T follicular helper cell (primary cell): ENCODE measurements at places on chromosomes 4 and X.

- no peak for DNase-seq
These were observed 731 bp upstream of the GPC3 start for GRCh38 chrX:133985967-133986683.

DNA sequence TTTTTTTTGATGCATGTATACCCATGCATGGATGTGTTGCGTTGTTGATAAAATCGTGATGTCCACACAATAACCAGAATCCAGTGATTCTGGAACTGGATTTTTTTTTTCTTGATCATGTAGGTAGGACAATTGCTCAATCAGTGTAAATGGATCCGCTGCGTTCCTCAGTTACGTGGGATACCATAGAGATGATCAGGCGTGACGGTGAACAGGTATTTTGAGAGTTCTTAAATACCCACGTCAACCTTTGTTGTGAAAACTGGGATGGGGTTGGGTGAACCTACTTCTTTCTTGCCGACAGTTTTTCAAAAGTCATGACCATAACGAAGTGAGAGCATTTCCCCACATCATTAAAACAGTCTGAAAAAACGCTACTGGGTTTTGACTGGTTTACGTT lies 913 bp upstream of the SMIM10L2A start:
- no peak for DNase-seq

GRCh38 chrX:23805389-23805788 lies 22.4 kb downstream of the SAT1 start:
- DNase-seq, result no peak

DNA sequence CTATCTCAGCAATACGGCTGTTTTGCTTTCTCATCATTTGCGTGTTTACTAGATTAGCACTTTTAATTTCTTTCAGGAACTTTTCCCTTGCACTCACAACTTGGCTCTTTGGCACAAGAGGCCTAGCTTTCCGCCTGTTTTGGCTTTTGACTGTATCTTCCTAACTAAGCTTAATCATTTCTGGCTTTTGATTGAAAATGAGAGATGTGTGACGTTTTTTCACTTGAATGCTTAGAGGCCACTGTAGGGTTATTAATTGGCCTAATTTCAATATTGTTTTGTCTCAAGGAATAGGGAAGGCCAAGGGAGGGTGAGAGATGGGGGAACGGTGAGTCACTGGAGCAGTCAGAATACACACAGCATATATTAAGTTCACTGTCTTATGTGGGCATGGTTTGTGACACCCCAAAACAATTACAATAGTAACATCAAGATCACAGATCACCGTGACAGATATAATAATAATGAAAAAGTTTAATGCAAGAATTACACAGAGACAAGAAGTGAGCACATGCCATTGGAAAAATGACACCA lies 27.3 kb downstream of the MND1 start:
- DNase-seq, result no peak

GRCh38 chr4:38868059-38868960 lies 704 bp downstream of the FAM114A1 start:
- DNase-seq, result no peak

DNA sequence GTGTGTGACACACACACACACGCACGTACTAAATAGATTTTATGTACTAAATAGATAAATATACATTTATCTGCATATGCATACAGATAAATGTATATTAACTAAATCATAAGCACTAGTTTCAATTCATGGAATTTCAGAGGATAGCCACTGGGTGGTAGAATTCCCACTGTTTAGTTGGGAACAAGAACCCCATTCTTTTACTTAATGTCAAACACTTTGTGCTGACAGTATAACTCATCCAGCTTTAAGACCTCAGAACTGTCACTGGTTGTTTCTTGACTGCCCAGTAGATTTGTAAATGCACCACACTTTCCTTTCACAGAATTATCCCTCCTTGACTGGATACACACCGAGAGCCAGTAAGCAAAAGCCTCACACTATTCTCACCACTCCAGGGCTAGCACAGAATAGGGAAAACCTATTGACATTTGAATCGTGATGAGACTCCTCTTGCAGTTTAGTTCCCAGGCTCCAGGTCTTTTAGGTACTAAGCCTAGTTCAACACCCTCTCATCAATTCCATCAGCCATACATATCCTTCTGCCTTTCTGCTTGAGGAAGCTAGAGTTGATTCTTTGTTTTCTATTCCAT lies 32.4 kb downstream of the PPARGC1A start:
- DNase-seq, result no peak

DNA sequence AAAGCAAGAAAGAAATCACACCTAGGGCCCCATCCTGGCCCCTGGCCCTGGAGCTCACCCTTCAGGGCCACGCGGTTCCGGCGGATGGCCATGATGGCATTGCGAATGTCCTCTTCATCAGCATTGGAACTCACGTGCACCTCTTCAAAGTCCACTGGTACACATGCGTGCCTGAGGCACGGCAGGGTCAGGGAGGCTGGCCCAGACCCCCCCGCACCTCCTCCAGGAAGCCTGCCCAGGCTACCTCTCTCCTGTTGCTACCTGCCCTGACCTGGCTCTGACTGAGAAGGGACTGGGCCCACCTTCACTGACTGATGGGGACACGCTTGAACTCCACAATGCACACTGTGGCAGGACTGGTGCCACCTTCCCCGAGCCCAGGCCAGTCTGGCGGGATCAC lies 4.5 kb downstream of the IDH3G start:
- DNase-seq, result no peak

DNA sequence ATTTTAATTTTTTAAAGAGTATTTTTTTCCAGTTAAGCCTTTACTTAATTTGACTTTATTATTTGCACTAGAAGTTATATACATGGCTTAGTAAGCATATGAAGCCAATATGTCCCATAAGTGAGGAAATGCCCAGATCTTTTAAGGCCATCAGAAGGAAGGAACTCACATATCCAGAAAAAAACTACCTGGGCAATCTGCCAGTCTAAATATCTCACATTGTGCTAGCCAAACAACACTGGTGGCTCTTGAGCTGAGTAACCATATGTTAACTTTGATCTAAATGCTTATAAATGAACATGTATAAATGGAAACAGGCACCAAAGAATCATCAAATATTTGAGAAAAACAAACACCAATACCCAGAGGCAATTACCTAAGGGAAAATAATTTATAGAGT lies 138.6 kb upstream of the APOOL start:
- no peak for DNase-seq

GRCh38 chr4:164956766-164957643 lies 20.5 kb downstream of the TRIM61 start:
- DNase-seq, result peak; percentile 54

DNA sequence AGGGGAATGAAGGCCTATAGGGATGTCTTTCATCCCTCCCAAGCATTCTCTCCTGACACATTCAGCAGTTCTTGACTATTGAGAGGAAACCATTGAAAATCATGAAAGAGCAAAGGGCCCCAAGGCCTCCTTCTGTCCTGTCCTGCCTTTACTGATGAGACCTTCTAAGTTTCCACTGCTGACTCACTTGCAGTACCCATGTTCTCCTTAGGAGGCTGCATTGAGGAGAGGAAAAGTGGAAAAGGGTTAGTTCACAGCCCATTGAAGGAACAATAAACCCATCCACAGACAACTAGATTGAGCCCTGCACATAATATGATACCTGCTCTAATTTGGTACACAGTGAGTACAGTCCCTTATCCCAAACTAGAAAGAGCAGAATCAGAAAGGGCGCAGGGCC lies 115.1 kb upstream of the PNPLA4 start:
- no peak for DNase-seq

GRCh38 chr4:150656891-150657290 lies 74.9 kb downstream of the MAB21L2 start:
- DNase-seq, result no peak

DNA sequence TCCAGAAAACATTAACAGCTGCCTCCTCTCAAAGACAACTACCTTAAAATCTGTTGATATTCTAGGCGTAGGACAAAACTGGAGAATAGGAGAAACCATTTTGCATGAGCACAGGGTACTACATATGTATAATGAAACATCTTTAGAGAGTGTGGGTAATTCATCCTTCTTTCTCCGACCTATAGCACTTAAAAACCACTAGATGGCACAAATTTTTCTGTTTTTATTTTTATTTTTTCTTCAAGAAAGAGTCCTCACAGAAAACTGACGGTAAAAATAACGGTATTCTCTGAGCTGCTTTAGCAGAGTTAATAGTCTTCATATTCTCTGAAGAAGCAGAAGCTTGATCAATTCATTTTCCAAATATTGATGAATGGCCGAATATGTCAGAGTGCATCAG lies 14.6 kb downstream of the SMIM31 start:
- DNase-seq, result no peak

- DNase-seq, result no peak
These were observed 24.1 kb upstream of the SMIM10L2A start for GRCh38 chrX:135397652-135398051.

DNA sequence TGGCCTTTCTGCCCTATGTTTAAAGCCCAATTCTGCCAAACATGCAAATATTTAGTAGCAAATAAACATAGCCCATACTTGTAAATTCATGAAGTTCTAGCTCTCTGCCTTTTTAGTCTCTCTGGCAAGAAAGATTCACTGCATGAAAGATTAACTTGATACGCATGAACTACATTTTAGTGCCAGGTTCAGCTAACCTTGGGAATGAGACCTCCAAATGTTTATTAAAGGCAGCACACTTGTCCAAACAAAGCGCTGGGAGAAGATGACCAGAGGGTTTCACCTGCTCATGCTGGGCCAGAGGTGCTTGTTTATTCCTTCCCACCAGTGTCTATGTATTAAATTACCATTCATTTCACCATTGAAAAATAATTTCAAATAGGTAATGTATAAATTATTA lies 44.5 kb upstream of the IL1RAPL1 start:
- no peak for DNase-seq

GRCh38 chr4:107780665-107781064 lies 44.1 kb upstream of the SGMS2 start:
- no peak for DNase-seq

DNA sequence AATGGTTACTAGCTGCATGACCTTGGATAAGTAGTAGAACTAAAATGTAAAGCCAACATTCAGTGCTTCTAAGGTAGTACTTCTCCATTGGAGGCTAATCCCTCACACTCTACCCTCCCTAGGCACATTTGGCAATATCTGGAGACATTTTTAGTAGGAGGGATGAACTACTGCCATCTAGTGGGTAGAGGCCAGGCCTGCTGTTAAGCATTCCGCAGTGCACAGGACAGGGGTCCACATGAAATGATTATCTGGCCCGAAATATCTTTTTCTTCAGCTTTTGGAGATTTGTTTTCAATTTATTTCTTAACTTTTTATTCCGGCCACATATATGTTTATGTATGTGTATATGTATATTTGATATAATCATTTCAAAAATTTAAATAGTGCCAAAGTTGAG lies 36.0 kb upstream of the SPANXC start:
- no peak for DNase-seq

- no peak for DNase-seq
These were observed 66.6 kb downstream of the EDNRA start for GRCh38 chr4:147547314-147548056.

- DNase-seq, result no peak
These were observed 207.8 kb downstream of the ANTXR2 start for GRCh38 chr4:79865201-79865597.

DNA sequence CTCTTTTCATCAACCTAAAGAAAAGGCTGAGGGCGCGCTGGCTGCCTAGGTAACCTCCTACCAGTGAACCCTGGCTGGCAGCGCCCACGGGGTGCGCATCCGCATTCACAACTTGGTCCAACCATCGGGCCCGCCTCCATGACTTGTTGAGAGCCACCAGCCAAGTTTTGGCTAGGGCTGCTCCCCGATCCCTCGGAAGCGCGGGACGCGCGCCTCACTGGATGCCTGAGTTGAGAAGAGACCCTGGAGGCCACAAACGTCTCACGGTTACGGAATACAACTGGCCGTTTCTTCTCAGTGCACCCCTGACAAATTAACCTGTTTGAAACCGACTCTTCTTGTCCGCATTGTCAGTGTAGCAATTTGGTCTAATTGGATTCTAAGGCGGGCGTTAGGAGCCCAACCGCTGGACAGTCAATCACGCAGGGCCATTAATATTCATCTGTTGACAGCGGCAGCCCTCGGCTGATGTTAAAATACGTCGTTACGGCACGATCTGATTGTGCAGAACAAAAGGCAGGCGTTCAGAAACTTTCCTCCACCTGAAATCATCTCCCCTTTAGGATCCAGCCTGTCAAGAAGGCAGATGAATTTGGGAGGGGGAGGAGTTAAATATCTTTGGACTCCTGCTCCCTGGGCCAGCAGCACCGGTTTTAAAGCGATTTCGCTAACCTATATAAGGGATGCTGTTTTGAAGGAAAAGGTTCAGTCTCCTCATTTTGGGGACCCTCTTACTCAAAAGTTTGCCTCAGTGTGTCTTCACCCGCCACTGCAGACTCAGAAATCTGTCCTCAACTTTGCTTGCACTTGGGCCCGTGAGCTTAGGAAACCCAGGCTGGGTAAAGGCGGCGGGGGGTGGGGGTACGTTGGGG lies 1.2 kb downstream of the GPC3 start:
- no peak for DNase-seq

DNA sequence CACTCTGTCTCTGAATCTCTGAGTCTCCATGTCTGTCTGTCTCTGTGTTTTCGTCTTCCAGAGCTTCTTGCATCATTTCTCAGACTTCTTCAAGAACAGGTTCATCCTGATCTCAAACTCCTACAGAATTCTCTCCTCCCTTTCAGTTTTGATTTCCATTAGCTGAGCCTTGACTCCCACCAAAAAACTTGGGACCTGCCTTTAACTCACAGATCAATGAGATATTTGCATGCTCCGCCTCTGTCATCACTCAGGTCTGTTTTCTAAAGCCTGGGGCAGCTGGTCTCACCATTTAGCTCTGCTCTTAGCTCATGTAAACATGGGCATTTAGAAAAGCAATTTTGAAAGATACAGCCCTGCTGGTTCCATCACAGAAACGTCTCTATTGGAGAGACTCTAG lies 8.6 kb downstream of the DAPP1 start:
- DNase-seq, result no peak

DNA sequence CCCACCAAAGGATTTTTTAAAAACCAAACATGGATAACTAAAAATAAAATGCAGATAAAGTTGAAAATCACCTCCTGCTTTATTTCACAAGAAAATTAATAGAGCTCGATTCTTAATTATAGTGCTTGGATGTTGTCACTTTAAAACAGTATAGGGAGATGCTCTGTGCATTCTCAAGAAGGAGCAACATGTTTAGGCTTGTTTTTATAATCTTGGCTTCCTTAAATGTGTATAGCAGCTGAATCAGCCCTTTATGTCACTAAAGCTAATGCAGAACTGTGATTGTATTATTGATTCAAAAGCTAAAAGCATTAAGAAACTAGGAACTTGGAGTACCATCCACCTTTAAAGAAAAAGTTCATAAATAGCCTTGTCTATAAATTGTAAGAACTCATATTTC lies 12.9 kb downstream of the UTP3 start:
- no peak for DNase-seq

DNA sequence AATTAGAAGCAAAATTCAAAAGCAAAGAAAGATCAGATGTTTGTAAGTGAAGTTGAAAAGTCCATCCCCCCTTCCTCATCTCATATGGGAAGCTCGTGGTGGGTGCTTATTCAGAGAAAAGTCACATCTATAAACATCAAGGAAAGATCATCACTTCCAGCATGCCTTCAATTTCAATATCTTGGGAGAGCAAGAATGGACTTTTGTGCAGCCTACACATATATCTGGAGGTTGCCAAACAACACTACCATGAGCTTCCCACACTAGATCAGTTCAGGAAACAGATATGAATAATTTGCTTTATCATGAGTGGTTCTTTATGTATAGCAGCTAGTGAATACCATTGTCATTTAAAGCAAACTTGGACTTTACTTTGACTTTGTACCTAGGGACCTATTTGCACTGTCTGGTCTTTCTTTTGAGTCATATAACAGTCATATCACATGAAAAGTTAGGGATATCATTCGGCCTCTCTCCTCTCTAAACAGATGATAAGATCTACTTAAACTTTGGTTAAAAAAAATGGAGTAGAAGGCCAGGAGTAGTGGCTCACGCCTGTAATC lies 5.6 kb upstream of the TBL1X start:
- no peak for DNase-seq
